ENCODE measurements at places on chromosomes 12 and 14.

DNA sequence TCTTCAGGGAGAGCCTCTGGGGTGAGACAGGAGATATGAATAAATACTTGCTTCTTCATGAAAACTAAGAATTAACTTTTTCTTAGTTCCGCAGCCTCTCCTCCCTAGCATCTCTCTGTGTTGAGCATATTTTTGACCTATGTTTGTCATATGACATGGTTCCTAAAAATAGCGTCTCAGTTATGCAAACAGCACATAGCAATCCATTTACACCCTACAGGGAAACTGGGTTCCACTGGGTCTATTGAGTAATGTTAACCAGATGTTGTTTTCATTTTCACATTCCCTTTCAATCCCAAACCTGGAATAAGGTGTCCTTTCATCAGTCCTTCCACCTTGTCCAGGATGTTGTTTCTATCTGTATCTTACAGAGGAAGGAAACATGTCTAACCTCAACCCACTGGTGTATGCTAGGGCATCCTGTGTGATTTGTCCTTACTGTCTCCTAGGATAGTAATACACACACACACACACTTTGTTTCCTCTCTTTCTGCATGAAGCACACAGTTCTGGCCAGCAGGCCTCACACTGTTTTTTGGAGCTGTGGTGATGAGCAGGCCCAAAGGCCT is 1543.5 kb downstream of the AACS start:
- no peak for DNase-seq

GRCh38 chr14:61285364-61285763 is 4.2 kb upstream of the TMEM30B start:
- DNase-seq = no peak

DNA sequence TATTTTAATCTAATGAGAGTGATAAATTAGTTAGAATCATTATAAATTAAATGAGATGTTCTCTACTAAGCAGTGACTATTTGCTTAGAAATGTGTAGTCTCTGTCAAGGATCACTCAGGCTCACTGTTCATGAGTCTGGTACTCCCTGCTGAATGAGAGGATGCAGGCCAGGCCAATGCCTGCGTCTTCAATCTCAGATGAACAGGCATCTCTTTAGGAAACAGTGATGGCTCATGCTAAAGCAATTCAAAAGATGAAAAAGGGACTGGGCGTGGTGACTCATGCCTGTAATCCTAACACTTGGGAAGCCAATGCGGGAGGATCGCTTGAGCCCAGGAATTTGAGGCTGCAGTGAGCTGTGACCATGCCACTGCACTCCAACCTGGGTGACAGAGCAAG is 106.8 kb downstream of the ZFC3H1 start:
- peak; percentile 75 for DNase-seq

DNA sequence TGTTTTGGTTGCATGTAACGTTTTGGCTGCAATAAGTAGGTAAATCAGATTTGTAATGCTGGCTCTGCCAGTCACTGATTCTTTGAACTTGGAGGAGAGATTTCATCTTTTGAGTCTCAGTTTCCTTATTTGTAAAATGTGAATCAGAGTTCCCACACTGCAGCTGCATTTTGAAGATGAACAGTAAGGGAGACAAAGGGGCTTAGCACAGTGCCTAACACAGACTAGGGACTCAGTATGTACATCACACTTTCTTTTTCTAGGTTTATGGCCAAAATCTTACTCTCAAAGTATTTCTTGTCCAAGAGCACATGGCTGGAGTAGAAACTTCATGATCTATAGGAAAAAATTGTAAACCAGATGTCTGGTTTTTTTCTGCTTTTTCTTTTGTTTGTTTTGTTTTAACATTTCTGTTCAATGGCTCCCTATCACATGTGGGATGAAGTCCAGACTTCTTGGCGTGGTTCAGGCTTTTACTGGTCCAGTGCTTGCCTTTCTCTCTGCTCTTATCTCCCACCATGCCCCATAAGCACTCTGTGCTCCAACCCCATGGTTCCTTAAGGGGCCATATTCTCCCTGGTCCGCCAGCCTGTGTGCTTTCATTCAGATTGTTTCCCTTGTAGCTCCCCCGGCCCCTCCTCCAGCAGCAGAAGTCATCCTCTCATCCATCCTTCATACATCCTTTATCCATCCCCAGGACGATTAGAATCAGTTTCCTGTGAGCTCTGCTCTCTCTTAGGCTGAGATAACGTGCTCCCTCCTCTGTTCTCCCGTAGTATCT is 58.0 kb downstream of the SYNE2 start:
- DNase-seq = no peak

GRCh38 chr14:96255501-96256366 is at the start of gene BDKRB1:
BDKRB1 (plus strand) TSS chr14:96256210; CDS start chr14:96263683, 7,473 bp downstream.
- peak; percentile 56 for DNase-seq

DNA sequence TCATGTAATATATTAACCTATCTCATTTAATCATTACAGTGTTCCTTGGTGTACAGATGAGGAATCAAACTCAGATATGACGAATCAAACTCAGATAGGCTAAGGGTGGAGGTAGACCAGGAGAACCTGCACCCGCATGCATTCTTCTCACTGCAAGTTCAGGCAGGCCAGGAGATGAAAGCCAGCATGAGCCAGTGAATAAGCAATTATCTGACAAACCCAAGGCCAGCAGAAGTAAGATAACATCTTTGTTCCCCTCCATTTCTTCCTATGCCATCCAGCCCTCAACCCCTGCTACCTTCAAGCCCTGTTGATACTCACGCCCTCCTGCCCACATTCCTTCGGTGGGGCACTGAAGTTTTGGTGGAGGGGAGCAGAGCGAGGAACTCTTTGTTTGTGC is 152.2 kb downstream of the ETV6 start:
- no peak for DNase-seq

GRCh38 chr12:18414671-18415070 is 153.4 kb downstream of the PIK3C2G start:
- DNase-seq = no peak

- DNase-seq = no peak
Measured at GRCh38 chr14:101404426-101405170, 156.7 kb upstream of the DIO3 start.

- DNase-seq = peak; percentile 74
Measured at GRCh38 chr12:104886418-104887401, 71.4 kb downstream of the SLC41A2 start.

GRCh38 chr12:113921430-113921829 is 44.7 kb downstream of the RBM19 start:
- DNase-seq = no peak

- no peak for DNase-seq
Measured at GRCh38 chr12:53530920-53531319, 23.6 kb upstream of the NPFF start.

- no peak for DNase-seq
Measured at GRCh38 chr12:87806310-87806709, 222.9 kb downstream of the C12orf50 start.

GRCh38 chr12:2877047-2877952 is at the start of the genes FOXM1 and RHNO1:
FOXM1 (minus strand) TSS chr12:2877174; CDS start chr12:2874478, 2,696 bp downstream.
RHNO1 (plus strand) TSS chr12:2877223; CDS start chr12:2885367, 8,144 bp downstream.
- DNase-seq = peak; percentile 55

GRCh38 chr14:57380935-57381334 is 9.5 kb upstream of the NAA30 start:
- DNase-seq = no peak

DNA sequence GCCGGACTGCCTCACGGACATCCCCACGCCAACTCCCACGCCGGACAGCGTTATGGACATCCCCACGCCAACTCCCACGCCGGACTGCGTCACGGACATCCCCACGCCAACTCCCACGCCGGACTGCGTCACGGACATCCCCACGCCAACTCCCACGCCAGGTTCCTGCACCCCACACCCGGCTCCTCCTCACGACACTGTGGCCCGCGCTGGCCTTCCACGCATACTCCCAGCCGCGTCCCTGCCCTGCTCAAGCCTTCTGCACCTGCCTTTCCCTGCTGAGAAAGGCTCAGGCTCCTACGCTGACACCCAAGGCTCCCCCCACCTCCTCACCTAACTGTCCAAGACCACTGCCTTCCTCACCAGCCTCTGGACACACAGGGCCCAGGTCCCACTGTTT is 9.7 kb downstream of the CACNA2D4 start:
- DNase-seq = no peak

DNA sequence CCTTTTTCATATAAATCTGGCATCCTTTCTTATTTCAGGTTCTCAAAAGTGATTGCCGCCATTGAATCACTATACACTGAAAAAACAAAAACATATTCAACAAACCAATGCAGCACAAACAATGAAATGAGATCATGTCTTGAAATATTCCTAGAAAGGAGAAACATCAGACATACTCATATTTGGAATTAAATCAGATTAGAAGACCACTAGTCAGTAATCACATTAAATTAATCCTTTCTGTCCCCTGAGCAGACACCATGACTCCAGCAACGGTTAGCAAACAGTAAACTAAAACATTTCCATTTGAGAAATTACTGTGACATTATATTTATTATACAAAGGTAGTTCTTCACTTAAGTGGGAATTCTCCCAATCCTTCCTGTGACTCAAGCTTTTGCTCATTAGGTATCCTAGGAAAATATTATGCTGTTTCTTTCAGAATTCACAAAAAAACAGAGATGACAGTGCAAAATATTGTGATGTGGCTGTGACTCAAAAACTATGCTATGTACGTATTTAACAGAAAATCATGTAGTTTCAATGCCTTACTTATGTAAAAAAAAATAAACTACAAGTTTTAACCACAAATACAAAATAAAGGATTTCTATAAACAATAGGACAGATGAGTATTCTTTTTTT is 29.7 kb downstream of the CPNE8 start:
- no peak for DNase-seq

DNA sequence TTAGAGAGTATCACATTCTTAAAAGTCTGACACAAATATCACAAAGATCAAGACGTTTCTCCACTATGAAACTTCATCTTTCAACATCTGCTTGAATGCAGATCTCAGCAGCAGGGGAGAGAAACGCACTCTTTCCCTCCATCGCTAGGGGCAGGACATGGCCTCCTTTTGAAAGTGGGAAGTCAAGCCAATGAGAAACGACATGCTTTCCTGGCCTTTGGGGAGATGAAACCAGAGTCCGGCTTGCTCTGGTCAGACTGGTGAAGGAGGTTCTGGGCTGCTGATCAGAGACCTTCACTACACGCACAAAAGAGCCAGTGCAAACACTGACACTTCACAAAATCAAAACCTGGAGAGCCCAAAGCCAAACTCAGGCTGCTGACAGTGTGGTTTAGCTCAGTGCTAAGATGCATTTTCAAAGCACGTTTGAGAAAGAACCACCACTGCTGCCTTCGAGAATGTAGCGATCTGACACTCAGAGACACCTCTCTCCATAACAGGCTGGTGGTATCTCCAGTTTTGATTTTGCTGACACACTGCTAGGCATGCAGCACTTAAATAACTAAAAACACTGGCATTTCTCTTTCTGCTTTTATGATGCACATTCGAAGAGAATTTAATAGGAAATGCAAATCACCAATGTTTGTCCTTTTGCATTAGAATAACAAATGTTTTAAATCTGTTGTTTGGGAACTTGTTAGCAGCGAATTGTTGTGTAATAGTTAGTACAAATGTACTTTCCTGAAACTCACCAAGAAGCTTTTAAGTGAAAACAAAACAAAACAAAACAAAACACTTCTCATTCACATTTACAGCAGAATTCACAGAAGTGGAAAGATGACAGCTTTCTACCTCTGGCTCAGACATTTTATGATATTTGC is 93.9 kb upstream of the OVCH1 start:
- DNase-seq = no peak

- no peak for DNase-seq
Measured at GRCh38 chr12:16590645-16591044, 15.3 kb downstream of the LMO3 start.

GRCh38 chr14:64475585-64476273 is 10.4 kb downstream of the AKAP5 start:
- DNase-seq = no peak

- no peak for DNase-seq
Measured at GRCh38 chr12:60391051-60391450, 795.2 kb downstream of the SLC16A7 start.

DNA sequence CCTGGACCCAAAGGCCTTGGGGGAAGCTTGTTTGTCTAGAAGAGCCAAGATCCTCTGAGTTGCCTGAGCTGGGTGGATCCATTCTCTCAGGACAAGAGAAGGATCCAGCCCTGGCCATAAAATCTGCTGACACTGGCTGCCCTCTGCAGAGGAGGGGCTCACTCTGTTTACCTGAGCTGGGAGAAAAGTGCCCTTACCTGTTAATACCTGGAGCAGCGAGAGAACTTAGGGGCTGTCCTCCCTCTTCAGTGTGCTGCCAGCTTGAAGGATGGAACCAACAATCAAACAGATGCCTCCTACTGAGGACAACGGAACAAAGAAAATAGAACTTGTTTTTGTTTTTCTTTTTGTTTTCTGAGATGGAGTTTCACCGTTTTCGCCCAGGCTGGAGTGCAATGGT is 7.3 kb upstream of the KRT7 start:
- no peak for DNase-seq

DNA sequence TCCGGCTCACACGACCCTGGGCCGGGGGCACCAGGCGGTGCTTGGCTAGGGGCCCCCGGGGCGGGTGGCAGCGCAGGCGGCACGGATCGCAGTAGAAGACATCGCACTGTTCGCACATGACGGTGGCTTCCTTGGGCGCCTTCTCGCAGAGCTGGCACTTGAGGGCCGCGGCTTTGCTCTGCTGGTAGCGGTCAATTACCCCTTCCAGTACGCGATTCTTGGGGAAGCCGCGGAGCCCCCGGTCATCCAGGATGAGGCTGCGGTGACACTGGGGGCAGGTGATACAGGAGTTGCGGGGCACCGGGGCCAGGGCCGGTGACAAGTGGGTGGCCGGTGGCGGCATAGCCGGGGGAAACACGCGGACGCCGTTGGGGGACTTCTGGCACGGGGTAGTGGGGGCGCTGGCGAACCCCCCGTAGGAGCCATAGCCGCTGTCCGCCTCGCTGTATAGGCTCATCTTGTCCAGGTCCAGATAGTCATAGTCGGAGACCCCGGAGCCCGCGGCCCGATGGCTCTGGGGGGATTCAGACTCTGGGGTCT is 553 bp downstream of the TRIM9 start:
- no peak for DNase-seq

DNA sequence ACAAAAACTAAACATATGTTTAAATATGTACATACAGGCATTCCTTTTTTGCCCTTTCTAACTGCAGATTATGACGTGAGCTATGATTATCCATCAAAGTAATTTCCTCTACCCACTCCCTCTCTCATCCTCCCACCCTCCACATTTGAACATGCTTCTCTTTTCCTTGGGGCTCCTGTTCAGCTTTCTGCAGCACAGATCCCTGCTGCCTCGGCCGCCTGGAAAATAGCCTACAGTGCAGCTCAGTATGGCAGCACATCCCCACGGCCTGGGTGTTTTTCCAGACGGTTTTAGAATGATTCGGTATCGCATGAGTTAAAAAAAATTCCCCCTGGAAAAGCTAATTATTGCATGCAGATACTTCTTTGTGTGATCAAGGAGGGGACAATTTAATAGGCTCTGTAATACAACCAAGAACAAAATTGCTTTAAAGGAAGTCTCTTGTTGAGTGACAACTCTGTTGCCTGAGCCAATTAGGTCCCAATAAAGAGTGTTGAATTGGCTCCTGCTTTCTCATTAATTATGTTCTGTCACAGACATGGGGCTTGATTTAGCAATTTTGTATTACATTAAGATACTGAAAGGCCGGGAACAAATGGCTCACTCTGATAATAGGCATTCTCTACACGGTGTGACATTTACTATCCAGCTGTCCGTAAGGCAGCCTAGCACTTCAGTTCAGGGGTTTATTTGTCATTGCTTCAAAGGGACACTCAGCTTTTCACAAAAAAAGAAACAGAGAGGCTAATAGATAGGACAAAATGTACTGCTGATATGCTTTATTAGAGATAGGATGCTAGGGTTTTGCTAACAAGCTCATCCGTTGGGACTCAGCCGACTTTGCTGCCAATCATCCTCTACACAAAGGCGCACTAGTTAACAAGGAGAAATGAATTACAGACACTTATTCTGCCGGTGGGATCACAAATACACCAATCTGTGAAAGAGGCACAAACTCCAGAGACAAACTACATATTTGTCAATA is 285.8 kb upstream of the G2E3 start:
- no peak for DNase-seq

GRCh38 chr12:119660076-119660475 is 7.9 kb upstream of the PRKAB1 start:
- no peak for DNase-seq

All from retinal pigment epithelial cell (primary cell).